ENCODE measurements at places on chromosomes 1 and 21.

DNA sequence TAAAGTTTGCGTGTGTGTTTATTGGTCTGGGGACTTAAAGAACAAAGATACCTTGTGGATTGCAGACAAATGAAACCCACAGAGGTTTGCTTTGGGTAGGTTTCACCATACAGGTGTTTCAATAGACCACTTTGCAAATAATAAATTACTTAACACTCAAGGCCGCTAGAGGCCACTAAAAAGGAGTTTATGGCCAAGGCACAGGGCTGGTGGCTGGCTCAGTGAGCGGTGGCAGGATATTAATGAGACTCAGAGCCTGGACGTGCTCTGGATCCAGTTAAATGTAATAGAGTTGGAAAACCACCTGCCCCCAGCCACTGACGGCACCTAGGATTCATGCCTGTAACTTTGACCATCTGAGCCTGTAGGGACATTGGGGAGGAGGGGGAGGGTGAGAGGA, 44.5 kb downstream of the LRRC38 start:
- DNase-seq: no peak

DNA sequence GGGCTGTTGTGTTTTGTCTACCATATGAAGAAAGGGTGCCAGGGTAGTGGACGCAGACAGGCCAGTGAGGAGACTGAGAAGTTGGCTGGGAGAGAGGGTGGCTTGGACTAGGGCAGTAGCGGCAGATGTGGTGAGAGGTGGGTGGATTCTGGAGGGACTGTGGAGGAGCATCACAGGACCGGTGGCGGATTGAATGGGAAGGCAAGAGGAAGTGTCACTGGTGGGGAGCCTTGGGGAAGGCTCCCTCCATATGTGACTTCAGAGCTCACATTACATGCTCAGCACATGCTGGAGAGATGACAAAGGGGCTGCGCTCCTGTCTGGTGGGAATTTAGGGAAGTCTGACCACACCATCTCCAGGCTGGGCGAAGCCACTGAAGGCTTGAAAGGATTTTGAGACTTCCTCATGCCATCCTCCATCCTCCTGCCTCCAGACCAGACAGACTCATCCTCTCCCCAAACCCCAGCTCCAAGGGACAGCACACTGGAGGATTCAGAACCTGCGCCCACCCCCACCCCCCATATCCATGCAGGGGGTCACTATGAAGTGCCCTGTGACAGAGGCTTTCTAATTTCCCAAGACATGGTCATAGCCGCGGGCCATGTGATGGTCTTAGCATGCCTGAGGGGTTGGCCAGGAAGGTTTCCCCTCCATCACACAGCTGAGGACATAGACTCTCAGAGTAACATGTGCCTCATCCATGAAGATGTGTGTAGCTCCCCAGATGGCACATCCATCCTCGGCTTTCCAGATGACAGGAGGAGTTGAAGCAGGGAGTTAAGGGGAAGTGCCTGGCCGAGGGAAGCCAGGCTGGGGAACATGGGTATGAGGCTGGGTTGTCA, 138.8 kb upstream of the WNT4 start:
- DNase-seq: no peak

DNA sequence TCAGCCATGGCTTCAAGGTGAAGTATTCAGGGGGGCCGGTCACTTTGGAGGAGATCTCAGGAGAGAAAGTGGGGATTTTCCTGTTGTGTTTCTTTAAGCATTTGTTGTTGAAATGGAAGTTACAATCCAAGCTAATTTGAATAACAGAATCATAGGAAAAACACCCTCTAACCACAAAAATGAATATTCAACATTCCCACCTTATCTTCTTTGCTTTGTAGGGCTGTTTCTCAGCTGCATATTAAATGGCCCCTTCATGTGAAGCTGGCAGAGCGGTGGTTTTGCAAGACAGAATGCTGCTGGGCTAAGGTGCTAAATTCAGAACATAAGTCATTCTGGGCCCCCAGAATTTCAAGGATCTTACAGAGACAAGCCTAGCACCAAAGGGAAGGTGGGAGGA, 279.0 kb downstream of the RRAGC start:
- DNase-seq: no peak

GRCh38 chr1:54299037-54299436, 99.1 kb downstream of the MRPL37 start:
- no peak for DNase-seq

DNA sequence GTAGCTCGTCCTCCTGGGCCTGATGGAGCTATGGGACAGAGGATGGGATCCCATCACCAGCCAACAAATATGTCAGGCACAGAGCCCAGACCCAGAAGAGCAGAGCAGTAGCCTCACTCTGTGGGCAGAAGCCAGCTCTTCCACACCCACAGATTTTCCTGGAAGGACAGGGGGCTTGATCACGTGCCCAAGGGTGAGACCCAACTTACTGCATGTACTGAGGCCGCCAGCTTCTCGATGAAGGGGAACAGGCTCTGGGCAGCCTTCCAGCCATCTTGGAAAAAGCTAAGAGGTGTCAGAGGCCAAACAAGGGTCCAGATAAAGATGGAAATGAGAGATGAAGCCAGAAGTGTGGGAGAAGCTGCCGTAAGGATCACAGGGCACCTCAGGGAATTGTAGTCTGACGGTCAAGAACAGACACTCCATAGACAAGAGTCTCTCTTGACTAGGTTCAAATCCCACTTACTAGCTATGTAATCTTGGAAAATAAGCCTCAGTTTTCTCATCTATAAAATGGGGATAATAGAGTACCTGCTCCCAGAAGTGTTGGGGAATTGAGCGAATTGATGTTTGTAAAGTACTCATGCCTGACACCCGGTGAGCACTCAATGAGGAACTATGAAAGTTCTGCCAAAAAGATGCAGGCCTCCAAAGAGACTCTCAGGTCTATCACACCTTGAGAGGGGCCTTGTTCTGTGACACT, 17.0 kb upstream of the TCEA3 start:
- no peak for DNase-seq

- DNase-seq: no peak
Measured at GRCh38 chr1:52967666-52968065, 40.6 kb downstream of the SCP2 start.

DNA sequence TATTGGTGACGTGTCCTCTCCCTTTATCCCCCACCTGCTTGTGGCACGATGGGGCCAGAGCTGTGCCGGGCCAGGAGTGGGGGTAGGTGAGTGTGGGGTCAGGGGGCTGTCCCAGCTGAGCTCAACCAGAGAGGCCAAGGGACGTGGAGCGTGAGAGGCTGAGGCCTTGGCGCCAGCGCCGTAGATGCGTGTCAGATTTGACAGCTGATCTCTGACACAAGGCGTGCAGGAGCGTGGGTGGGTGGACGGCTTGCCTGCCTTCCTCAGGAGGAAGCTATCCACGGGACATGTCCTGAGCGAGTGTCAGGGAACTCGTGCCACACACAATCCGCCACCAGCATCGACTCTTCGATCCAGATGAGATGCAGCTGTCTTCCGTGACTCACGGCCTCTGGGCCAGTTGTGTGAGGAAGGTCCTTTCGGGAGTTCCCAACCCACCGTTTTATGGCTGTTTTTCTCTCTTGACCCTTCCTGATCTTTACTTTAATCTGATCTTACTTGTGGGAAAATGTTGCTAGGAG, 56.7 kb downstream of the SPSB1 start:
- DNase-seq: no peak

DNA sequence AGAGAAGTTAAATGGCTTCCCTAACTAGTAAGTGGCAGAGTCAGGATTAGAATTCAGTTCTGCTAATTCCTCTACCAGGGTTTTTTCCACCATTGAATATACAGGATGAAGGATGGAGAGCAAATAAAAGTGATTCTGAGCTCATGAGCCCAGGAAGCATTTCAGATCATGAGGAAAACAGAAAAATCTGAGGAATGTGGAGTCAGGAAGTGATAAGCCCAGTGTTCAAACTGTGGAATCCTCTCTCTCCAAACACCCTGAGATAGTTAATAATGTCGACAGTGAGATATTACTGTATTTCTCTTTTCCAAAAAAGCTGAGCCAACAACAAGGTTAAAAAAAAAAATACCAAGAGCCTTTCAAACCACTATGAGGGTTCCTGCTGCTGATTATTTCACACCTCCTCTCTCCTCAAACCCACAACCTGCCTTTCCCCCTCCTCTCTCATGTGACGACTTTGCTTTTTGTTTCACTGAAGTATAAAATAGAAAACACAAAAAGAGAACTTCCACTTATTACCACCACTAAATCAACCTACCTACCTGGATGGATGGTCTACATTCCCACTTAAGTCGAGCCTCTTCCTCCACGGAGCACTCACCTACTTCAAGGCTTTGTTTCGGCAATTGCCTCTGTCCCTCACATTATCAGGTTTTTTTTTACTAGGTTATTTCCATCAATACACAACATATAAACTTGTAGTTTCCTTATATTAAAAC, 8.9 kb downstream of the SLAMF1 start:
- no peak for DNase-seq

- DNase-seq: no peak
Measured at GRCh38 chr1:15305468-15305770, 58.4 kb downstream of the FHAD1 start.

DNA sequence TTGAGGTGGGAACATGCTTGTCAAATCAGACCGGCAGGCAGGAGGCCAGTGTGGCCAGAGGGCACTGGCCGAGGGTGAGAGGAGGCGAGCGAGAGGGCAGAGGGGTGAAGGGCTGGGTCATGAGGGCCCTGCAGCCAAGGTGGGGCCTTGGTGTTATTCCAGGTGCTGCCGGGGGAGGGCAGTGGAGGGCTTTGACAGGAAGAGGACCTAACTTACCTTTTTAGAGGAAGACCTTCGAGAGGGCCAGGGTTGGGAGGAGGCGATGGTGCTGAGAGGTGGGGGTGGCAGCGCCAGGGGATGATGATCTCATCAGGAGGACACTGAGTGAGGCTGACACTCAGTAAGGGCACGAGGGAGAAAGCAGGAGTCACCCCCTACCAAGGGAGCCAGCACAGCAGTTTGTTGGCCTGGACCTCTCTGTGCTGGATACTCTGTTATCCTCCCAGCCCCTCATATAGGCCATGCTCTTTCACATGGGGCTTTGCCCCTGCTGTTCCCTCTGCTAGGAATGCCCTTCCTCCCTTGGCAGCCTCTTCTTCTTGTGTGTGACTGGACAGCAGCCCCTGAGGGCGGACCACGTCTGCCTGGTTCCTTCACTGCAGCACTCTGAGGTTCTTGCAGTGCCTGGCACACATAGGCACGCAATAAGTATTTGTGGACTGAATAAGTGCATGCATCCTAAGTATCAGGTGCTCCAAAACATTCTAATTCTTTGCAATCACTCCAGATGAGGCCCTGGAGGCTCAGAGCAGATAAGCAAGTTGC, 7.5 kb upstream of the TTC22 start:
- DNase-seq: no peak

DNA sequence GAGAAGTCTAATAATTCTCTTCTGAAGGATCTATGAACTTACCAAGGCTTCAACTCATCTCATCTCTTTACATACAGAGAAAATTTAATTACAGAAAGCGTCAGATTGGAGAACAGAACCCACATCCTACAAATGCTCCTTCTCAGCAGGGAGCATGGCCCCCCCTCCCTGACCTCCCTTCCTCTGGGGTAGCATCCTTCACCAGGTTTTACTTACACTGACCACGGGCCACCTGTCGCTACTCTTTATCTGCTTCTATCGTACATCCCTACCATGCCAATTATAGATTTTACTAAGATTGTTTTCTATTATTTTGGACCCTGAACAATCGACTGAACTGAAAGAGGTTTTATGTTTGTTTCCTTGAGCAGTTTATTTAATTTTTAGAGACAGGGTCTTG, 25.8 kb downstream of the RIPPLY3 start:
- no peak for DNase-seq

- no peak for DNase-seq
Measured at GRCh38 chr1:54474310-54475251, 68.4 kb upstream of the SSBP3 start.

DNA sequence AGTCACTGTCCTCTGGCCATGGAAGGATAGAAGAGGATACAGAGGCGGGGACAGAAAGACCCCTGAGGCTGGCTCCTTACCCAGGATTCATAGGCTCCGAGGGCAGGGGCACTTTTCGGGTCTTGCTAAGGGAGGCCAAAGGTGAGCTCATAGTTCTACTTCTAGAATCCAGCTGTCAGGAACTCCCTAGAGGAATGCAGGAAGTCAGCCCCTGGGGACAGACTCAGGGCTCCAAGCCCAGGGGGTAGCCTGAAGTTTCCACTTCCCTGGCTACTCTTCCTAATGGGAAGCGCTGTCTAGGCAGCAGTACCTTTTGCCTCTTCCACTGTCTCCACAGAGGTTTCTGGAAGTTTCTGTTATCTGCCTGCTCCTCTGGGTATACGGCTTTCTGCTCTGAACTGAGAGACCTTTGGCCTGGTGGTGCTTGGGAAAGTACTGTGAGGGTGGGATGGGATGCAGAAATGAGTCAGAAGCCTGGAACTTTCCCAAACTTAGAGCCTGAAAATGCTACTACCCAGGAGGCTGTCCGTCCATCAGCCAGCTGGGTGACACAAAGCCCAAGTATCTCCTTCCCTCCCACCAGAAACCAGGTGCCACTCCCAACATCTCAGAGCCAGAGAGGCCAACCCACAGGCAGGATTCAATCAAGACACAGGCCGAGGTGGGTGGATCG, 3.6 kb downstream of the UBXN11 start:
- no peak for DNase-seq

GRCh38 chr21:45670731-45671130, 27.2 kb downstream of the PCBP3 start:
- no peak for DNase-seq

GRCh38 chr1:58031416-58031815, 515.1 kb downstream of the OMA1 start:
- DNase-seq: no peak

- peak; percentile 61 for DNase-seq
Measured at GRCh38 chr1:156493154-156493631, 7.4 kb downstream of the MEF2D start.

DNA sequence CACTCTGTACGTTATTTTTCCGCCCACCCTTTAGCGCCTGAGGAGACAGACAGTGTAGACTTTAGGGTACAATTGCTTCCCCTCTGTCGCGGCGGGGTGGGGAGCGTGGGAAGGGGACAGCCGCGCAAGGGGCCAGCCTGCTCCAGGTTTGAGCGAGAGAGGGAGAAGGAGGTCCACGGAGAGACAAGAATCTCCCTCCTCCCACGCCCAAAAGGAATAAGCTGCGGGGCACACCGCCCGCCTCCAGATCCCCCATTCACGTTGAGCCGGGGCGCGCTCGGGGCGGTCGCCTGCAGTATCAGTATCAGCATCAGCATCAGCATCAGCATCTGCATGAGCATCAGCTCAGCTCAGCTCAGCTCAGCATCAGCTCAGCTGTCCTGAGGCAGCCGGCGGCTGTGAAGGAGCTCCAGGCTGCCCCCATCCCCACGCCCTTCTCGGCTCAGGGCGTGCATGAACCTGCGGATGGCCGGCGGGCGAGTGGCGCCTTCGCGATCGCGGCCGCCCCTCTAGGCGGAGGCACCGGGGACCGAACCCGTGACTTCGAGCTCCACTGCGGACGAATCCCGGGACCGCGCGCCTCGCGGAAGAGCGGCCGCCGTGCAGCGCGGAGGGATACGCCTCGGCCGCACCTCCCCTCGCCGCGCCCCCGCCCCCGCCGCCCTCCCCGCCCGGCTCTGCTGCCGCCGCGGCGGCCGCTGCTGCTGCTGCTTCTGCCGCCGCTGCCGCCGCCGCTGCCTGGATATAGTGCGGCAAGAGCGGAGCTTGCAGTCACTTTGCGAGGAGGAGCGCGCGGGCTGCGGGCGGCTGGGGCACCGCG, at the start of gene NCAM2:
Gene NCAM2, plus strand, starts transcription at position 774 of the 820 bp plus-strand sequence.
- DNase-seq: peak; percentile 85

All from amygdala (tissue), 56 donors.